Activated T-cell treated with anti-CD3 and anti-CD28 coated beads for 4 hours (primary cell): ENCODE measurements at places on chromosomes 2 and 18.

DNA sequence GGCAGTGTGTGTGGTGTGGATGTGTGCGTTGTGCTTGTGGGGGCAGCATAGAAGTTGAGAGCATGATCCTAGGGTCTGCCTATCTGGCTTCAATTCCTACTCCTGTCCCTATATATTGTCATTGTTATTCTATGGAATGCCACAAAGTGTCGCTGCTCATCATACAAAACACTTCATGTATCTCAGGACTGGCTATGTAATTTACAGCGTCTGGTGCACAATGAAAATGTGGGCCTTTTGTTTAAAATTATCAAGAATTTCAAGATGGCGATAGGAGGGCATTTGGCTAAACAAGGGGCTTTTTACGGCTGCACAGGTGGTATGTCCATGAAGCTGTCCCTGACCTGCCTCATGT, 3.4 kb downstream of the SERPINB2 start:
- no peak for DNase-seq

DNA sequence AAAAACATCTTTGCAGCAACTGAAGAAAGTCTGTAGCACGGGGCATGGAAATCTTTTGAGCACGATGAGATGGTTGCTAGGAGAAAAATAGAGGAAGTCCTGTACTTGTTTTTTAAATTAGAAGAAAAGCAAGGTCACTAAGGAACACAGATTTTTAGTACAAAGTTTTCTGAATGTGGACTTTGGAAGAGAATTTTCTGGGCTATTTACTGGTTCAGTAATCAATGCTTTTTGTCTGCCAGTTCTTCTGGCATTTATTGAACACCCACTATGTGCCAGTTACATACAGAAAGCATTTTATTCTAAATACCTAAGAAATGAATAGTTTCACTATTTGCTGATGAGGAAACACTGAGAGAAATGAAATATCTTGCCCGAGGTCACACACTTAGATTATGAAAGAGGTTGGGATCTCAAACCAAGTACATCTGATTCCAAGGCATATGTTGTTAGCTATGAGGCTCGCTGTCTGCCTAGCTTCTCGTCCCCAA, 15.6 kb upstream of the MAP3K20 start:
- DNase-seq, result no peak

- no peak for DNase-seq
These were observed 2.0 kb downstream of the ZNF521 start for GRCh38 chr18:25349926-25350487.

DNA sequence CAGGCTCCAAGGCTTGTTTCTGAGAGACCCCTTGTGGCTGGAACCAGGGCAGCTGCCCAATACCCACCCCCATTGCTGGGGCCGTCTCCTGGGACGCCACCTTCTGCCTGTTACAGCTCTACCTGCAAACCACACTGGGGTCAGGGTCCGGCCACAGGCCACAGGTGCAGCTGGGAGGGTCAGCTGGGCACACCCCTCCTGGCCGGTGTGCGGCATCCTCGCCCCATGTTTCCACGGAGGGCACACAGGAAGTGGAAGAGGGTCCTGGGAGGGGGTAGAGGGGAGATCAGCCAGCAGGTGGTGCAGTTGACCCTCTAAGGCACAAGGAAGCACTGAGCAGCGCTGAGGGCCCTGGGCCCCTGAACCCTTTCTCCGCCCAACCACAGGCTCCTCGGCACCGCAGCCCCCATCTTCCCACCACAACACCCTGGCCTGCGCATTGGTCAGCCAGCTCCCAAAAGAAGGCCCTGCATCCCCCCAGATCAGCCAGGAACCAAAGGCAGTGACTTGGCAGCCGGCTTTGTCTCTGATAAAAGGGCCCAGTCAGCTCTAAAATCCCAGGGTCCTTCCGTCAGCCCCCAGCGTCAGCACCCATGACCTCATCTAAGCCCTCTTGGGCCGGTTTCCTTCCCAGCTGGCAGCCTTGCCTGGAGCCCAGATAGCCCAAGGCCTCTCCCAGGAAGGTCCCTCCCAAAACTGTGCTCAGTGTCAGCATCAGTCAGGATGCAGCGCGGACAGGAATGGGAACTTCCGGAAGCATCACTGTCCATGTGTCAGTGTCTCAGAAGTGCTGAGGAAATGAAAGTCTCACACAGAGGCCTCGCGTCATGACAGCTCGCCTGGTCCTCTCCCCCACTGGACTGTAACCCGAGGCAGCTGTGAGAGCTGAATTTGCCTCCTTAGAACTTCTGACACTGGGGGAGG, 1.7 kb downstream of the ERFE start:
- DNase-seq, result no peak

GRCh38 chr2:117856415-117857210, 42.1 kb downstream of the DDX18 start:
- DNase-seq, result no peak

GRCh38 chr2:130393318-130393910, 37.6 kb downstream of the PTPN18 start:
- DNase-seq, result no peak

GRCh38 chr2:29011418-29012060, 30.4 kb downstream of the TOGARAM2 start:
- peak; percentile 36 for DNase-seq

DNA sequence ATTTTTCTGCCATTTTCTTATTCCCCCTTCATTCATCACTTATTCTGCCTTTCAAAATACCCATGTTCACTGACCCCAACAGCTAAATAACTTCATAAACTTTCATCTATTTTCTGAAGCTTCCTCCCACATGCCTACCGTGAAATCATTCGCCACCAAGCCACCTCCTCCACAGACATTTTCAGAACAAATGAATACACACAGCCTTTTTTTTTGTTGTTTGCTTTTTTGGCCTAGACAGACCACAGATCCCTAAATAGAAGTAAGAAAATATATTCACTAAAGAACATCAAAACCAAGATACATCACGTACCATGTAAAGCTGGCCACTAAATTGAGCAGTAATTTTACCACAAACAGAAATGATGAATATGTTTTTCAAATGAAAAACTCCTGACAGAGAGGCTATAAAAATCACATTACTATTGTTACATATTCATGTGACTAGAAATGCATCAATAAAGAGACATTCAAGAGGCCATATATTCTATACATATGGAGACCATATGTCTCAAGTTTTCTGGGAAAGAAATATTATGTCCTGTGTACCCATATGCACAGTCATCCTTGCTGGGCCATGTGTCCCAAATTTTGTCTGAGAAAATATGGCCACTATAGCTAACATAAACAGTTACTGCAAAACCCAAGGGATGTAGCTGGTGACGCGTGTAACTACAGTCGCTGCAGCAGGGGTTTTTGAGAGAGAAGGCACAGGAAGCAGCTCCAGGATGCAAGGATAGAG, 200.3 kb downstream of the FBXO15 start:
- no peak for DNase-seq

DNA sequence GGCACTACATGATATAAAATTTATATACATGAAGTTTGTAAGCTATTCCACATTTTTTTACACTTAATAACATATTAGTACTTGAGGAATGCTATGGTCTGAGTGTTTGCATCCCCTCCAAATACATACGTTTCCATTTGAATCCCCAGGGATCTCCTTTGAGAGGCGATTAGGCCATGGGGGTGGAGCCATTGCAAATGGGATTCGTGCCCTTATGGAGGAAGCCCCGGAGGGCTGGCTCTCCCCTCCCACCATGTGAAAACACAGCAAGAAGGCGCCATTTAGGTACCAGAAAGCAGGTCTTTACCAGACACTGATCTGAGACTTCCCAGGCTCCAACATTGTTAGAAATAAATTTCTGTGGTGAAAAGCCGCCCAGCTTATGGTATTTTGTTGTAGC, 20.8 kb upstream of the MBP start:
- DNase-seq, result no peak

GRCh38 chr2:215657844-215658243, 222.0 kb upstream of the FN1 start:
- no peak for DNase-seq

DNA sequence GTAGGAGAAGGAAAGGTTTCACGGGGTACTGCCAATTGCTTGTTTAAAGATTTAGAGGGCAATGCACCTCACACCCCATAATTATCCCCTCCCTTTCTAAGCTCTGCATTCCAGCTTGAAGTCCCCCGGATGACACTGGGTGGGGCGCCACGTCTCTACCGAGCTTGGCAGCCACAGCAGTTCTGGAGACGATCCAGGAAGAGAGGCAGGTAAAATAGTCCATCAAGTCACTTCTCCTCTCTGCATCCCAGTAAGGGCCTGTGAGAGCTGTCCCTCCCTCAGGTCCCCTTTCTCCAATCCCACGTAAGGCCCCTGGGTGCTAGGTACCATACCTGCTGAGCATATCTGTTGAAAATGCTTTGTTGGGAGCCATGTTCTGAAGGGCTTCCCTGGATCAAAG, 65.7 kb downstream of the CAPN13 start:
- DNase-seq, result no peak
